Suprapubic skin (tissue), 4 donors: ENCODE measurements at places on chromosomes 7 and 10.
A peak's percentile ranks its signal among the peaks of the same experiment; 100 is the strongest.

DNA sequence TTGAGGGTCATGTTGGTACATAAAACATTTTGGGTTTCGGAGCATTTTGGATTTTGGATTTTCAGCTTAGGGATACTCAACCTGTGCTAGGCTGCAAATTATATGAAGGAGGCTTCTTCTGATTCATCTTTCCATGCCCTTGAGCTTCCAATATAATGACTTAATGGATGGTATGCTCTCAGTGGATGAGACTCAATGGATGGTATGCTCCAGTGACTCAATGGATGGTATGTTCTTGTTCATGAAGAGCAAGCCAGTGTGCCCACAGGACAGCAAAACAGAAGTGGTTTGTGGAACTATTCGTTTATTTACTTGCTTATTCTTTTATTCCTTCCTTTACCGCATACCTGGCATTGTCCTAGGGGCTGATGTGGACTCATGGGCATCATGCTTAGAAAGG, 969.6 kb downstream of the LRMDA start:
- H3K4me1 ChIP-seq, result peaks cover 11% of the 10 kb centered on the region
- DNase-seq, result no peak
- no peak overlapping the region for H3K27ac ChIP-seq
- H3K4me3 ChIP-seq, result no peak overlapping the region

GRCh38 chr10:43898592-43898991, 249.9 kb upstream of the ZNF32 start:
- H3K27ac ChIP-seq, result no peak overlapping the region
- H3K4me1 ChIP-seq, result peaks cover 12% of the 10 kb centered on the region
- H3K27me3 ChIP-seq, result no peaks in the 10 kb centered on the region
- H3K4me3 ChIP-seq, result no peak overlapping the region
- no peaks in the 10 kb centered on the region for H3K36me3 ChIP-seq

DNA sequence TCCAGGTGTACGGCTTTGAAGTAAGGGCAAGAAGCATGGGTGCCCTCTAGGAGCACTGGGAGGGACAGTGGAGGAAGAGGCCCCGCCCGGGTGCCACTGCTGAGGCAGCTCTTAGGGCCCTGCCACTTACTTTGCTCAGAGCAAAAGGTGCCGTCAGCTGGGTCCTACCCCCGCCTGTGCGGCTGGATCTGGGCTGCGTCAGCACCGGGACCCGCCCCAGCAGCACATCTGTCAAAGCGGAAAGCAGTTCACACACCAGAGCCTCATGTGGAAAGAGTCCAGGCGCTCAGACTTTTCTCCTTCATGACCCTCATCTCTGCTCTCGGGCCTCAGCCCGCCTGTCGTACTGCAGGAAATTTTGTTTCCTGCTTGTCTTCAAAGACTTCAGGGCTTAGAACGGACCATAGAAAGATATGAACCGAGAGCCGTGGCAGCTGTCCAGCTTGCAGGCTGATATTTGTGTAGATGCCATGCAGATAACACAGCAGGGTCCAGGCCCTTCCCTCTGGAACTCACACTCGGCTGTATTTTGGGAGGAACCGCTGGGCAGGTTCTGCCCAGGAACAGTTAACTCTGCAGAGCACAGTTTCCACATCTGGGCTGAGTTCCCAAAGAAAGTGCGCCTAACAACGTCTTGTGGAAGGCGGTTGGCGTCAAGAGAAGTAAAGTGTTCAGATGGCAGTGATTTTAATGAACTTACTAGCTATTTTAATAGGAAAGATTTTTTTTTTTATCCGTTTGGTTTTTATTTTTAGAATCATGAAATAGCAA, 44.3 kb upstream of the PRKAR1B start:
- peak overlapping the region; percentile 45 for H3K27ac ChIP-seq
- DNase-seq, result no peak
- H3K27me3 ChIP-seq, result no peaks in the 10 kb centered on the region
- peaks cover 27% of the 10 kb centered on the region for H3K36me3 ChIP-seq
- H3K4me1 ChIP-seq, result peaks cover 23% of the 10 kb centered on the region

- DNase-seq, result no peak
- no peaks in the 10 kb centered on the region for H3K4me1 ChIP-seq
- H3K4me3 ChIP-seq, result no peak overlapping the region
- H3K36me3 ChIP-seq, result no peaks in the 10 kb centered on the region
Measured at GRCh38 chr10:108566316-108567107, 1356.8 kb downstream of the XPNPEP1 start.

DNA sequence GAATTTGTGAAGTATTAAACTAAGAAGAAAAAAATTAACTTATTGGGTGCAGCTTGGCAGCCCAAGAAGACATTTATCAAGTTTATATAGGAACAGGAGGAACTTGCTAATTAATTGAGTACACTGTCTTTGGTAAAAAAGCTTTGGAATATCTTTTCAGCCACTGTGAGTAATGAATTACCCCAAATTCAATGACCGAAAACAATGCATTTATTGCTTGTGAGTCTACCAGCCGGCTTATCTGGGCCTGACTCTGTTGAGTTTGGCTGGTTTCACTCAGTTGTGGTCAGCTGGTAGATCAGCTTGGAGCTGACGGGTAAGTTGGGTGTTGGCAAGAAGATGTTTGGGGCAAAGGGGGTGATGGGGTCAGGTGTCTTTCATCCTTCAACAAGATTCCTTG, 11.6 kb downstream of the GNG11 start:
- no peak overlapping the region for H3K27ac ChIP-seq
- no peaks in the 10 kb centered on the region for H3K27me3 ChIP-seq
- no peak for DNase-seq
- H3K4me1 ChIP-seq, result no peaks in the 10 kb centered on the region
- H3K36me3 ChIP-seq, result no peaks in the 10 kb centered on the region

DNA sequence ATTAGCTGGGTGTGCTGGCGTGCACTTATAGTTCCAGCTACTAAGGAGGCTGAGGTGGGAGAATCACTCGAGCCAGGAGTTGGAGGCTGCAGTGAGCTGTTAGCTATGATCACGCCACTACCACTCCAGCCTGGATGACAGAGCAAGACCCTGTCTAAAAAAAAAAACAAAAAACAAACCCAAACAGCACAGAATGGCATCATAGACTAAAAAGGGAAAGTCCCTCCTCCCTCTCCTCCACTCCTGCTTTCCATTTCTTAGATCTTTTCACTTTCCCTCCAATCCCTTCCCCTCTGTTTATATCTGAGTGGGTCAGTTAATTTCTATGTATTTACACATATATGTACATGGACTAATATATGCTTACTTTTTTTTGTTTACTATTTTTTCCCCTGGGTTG, 10.4 kb upstream of the PIP4K2A start:
- no peak overlapping the region for H3K27ac ChIP-seq
- H3K4me1 ChIP-seq, result no peaks in the 10 kb centered on the region
- DNase-seq, result no peak
- no peaks in the 10 kb centered on the region for H3K27me3 ChIP-seq
- H3K4me3 ChIP-seq, result no peak overlapping the region
- H3K36me3 ChIP-seq, result no peaks in the 10 kb centered on the region

DNA sequence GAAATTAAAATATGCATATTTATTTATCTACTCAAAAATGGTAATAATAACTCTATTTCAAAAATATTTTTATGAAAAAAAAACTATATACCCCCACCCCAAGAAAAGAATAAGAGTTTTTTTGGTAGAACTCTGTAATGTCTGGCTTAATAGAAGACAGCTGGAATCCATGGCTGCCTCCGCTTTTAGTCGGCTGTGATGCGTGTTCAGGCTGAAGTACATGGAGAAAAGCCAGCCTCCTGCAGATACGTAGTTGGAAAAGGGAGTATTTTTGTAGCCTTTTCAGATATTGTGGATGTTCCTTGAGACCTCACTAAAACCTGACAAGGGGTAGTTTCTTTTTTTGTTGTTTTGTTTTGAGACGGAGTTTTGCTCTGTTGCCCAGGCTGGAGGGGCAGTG, 10.0 kb downstream of the FOXK1 start:
- no peak for DNase-seq
- no peak overlapping the region for H3K4me3 ChIP-seq
- H3K4me1 ChIP-seq, result peaks cover 51% of the 10 kb centered on the region
- H3K27ac ChIP-seq, result peak overlapping the region; percentile 70
- no peaks in the 10 kb centered on the region for H3K36me3 ChIP-seq

DNA sequence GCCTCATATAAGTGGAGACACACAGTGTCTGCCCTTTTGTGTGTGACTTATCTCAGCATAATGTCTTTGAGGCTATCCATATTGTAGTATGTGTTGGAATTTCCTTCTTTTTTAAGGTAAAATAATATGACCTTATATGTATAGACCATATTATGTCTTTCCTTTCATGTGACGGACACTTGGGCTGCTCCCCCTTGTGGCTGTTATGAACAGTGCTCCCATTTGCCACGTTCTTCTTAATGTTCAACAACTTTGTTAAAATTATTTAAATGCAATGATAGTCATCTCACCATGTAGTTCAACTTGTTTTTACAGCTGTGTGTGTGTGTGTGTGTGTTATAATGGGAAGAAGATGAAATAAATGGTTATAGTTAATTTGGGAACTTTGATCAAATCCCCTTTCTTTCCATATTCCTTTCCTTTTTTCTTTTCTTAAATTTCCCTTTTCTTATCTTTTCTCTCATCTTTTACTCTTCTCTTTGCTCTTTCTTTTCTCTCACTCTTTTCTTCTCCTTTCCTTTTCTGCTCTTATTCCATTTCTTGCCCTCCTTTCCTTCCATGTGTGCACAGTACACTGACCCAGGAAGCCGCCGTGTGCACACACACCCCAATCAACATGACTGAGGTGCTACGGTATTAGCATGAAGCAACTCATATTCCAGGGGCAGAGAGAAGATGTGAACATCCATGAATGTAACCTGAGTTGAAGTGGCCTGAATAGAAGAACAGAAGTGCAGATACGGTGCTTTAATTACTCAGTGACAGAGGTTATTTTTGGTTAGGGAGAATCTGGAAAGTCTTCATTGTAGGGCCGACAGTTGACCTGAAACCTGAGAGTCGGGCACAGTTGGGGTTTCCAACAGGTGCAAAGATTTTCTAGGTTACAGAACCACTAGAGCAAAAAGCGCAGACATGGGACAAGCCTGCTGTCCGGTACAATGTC, 596.6 kb downstream of the SDK1 start:
- no peaks in the 10 kb centered on the region for H3K27me3 ChIP-seq
- H3K27ac ChIP-seq, result no peak overlapping the region
- no peaks in the 10 kb centered on the region for H3K36me3 ChIP-seq
- no peak for DNase-seq
- no peak overlapping the region for H3K4me3 ChIP-seq

DNA sequence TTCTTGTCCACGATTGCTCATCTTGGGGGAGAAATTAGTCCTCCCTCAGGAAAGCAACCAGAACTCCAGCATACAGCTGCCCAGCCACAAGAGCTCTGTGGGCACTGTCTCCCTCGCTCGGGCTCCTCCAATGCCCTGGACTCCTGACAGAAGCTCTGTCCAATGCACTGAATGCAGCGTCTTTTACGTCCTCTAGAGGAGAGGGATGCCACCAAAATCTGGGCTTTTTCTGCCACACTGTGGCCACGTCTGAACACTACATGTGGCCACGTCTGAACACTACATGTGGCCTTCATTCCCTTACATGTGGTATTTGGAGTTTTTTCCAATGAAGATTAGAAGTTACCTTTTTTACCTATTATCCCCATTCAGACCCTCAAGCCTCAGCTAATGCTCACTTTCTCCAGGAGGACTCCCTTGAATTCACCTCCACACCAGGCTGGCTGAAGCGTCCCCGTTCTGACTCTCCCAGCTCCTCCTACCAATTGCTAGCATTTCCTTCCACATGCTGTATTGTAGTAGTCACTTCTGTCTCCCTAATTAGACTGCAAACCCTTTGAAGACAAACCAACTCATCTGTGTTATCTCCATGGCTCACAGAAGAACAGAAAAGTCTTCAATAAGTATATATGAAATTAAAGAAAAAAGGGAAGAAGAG, 134.3 kb upstream of the PDE1C start:
- H3K27me3 ChIP-seq, result peaks cover 7% of the 10 kb centered on the region
- H3K4me1 ChIP-seq, result no peaks in the 10 kb centered on the region
- no peak for DNase-seq
- no peaks in the 10 kb centered on the region for H3K36me3 ChIP-seq
